Astrocyte (in vitro differentiated cells and primary cell): ENCODE measurements at places on chromosomes 6 and 20.

GRCh38 chr6:105136431-105137350, 43.1 kb downstream of the POPDC3 start:
- peak; percentile 42 for DNase-seq

DNA sequence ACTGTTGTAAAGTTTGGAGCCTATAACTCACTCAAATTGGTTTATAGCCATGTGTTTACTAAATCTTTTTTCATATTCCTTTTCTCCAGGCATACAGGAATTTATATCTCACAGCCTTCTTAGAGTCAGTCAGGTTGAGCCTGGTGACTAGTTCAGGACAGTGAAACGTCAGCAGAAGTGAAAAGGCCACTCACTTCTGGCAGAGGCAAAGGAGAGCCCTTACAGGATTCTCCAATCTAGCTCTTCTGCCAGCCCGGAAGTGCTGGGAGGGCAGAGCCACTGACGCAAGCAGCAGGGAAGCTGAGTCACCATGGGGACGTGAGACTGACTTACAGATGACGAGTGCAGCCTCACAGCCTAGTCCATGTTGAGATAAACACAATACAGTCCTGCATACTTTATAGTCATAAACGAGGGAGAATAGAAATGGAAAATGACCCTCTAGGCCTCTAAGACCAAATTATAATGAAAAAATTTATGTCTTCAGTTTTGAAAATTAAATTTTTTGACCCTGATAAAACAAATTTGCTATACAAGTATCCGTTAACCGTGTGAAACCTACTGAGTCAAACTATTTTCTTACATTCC, 1.3 kb downstream of the PXT1 start:
- DNase-seq, result peak; percentile 99

GRCh38 chr6:52718550-52718949, 44.7 kb downstream of the GSTA2 start:
- DNase-seq, result peak; percentile 14

GRCh38 chr6:81768150-81768942, 15.9 kb upstream of the TENT5A start:
- no peak for DNase-seq

DNA sequence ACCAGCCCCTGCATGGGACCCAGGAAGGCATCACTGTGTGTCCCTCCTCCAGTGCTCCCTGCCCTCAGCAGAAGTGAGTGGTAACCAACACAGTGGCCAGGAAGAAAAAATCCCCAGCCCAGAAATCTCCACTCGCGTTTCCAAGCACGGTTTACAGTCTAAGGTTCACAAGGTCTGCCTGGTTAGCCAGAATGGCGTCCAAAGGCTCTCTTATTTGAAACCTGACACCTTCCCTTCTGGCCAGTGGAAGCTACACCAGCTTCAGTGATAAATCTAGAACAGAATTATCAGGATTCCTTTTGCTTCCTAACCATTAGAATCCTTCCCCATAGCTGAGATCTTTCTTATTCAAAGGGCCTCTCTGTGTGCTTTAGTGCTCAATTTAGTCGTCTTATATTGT, 9.2 kb downstream of the LY86 start:
- no peak for DNase-seq

- peak; percentile 12 for DNase-seq
Measured at GRCh38 chr6:84033523-84034451, at the start of gene MRAP2. TSS of gene MRAP2 (plus strand) at chr6:84033772. CDS start at chr6:84055319, 21,547 bp downstream.

DNA sequence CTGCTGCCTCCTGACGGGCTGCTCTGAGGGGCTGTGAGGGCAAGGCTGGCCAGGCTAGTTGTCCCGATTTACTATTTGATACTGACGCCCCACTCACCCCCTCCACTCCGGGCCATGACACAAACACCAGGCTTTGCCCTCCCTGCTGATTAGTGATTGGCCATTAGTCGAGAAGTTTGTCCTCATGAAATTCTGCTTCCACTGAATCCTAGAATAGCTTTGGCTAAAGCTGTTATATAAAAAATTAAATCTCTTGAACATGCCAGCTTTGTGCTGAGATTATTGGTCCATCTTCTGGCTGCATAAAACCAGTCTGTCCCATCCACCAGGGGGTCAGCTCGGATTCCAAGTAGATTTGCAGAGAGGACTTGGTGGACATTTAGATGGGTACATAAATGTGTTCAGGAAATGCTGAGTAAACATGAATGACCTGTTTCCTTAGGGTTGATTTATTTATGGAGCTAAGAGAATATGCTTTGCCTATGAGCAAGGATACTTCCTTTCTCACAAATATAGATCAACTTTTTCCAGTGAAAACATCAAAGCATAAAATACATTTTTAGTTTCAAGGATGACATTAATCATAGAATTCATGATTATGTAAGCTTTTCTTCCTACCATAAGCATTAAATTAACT, at the start of gene GABRR2:
Gene GABRR2, minus strand, starts transcription at position 51 of the 637 bp plus-strand sequence. CDS start 134 bp downstream, outside the sequence.
- DNase-seq, result no peak

DNA sequence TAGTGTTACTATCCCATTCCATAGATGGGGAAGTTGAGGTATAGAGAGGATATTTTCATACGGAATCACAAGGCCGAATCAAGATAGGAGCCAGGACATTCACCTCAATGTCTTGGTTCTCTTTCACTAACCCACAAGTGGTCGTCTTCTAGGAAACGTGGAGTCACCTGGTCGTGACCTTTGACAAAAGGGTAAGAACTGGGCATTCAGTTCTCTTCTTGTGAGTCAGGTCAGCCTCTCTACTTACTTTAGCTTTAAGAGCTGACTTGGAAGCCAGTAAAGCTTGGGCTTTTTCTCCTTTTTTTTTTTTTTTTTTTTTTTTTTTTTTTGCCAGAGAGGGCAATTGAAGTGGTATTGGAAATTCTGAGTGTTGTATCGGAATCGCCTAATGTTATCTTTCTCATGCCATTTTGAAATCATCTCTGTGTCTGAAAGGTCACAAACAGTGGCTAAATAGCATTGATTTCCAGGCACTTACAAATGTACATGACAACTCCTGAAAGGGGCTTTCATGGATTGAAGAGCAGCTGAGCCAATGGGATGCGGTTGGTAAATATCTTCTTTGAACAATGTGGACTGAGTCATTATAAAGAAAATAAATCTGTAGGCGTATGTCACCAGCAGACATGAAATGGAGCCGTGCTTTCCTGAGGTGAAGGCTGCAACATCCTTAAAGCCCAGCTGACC, 356.9 kb downstream of the KIF16B start:
- DNase-seq, result no peak

DNA sequence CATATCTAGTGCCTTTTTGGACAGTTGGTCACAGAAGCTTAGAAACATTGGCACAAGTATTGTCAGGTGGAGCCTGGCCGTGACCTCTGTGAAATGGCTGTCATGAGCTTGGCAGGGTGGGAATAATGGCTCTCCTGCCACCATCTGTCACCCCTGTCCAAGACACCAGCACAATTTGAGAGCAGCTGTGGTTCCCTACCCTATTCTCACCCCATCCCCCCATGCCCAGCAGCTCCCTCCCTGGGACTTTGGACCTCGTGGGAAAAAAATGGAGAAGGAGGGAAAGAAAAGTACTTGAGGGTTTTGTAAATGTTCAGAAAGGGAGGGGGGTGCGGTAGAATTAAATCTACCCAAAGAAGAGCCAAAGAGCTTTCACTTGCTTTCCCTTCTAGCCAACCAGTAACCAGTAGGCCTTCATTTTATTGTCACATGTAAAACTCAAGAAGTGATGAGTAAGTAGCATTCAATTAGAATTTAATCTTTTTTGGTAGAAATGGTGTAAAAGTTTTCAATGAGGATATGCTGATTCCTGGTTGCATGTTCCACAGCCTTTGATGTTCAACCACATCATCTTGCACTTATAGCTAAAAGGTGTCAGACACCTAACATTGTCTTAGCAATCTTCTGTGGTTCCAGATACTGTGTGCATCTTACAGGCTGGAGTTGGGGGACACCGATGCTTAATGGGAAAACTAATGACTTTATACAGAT, 263.5 kb upstream of the TAB2 start:
- DNase-seq, result no peak

DNA sequence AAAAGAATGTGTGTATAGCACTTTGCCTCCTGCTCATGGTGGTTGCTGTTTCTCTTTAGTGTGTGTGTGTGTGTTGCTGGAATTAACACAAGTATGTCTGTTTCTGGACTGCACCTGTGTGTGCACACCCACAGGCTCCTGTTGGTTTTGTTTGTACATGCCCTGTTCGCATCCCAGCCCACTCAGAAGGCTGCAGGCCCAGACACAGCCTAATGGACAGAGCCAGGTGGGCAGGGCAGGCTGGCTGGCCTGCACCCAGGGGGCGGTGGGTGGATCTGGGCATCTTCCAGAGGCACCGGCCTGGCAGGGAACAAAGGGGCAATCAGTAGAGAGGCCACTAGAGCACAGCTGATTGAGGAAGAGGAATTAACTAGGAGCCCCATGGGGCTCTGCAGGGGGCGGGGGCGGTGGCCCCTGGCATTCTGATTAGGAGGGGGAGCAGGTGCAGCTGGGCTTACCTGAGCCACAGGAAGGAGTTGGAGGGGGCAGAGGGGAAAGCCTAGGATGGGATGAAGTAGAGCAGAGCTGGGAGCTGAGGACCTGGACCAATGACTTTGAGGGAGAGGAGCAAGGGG, 21.9 kb downstream of the CD40 start:
- no peak for DNase-seq

DNA sequence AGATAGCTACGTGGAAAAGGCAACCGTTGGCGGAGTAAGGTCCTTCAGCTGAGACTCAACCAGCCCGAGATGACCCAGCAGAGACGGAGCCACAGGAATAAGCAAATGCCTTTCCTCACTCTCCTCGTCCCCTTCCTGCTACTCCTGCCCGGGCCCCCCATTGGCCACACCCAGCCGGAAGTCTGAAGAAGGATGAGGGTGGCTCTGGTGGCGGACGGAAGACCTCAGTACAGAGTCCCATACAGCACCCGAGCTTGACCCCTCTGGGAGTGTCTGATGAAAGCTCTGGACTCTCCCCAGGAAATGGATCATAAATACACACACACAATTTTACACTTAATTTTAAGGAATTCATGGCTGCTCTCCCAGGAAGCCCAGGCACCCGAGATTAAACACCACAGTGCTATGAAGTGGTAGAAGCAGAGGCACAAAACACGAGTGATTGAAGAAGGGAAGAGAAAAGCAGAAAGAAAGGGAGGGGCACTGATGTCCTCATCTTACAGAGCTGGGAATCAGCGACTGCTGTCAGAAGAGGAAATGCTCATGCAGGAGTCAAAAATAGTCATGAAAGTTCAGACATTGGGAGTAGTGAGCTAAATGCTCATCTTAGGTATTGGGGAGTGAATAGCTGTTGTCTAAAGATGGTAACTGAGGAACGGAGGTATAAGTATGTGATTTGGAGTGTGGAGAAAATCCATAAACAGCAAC, 125.6 kb downstream of the BANF2 start:
- DNase-seq, result no peak

DNA sequence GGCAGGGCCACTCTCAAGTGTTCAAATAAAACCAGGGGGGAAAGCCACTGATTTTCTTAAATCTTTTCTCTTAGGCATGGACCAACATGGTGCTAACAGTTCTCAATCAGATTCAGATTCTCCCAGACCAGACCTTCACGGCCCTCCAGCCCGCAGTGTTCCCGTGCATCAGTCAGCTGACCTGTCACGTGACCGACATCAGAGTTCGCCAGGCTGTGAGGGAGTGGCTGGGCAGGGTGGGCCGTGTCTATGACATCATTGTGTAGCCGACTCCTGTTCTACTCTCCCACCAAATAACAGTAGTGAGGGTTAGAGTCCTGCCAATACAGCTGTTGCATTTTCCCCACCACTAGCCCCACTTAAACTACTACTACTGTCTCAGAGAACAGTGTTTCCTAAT, 41.5 kb upstream of the SMIM28 start:
- DNase-seq, result no peak

DNA sequence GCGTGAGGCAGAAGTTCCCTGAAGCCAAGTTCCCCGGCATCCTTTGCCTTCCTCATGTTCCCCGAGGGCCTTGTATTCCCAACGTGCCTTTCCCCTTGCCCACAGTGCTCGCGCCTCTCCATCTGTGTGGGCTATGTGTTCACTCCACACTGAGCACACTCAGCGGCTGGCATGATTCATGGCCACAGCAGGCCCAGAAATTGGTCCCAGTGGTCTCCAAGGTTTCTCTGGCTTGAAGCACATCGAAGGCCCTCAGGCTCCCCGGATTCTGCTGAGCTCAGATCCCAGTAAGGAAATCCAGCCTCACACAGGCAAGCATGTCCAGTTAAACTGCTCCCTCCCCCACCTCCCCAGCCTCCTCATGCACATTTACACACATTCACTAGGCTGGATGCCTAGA, 123.6 kb downstream of the ISM1 start:
- no peak for DNase-seq

- no peak for DNase-seq
Measured at GRCh38 chr6:33198159-33198852, 2.2 kb downstream of the RXRB start.

- no peak for DNase-seq
Measured at GRCh38 chr20:22617160-22617559, 32.8 kb upstream of the FOXA2 start.

DNA sequence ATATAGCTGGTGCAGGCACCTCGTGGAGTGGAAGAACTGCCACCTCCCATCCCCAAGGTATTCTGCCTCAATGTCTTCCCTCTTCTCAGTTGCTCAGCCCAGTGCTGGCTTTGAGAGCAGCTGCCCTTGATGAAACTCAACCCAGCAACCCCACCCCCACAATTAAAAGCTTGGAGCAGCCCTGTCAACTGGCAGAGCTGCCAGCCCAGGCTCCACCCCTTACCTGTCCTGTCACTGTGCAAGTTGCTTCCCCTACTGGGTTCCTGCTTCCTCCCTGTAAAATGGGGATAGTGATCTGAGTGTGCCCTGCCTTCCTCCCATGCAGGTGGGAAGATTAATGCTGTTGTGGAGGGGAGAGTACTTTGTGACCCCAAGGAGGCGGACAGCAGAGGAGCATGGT, 4.5 kb downstream of the TMEM63B start:
- DNase-seq, result no peak

- peak; percentile 16 for DNase-seq
Measured at GRCh38 chr20:47677635-47678453, 107.4 kb downstream of the SULF2 start.
